ENCODE measurements at places on chromosomes 6 and 20. TPM values are rescaled to one million over a fixed set of nuclear protein-coding genes. Genes with fewer than 3 reads are reported as not detected.
A peak's percentile ranks its signal among the peaks of the same experiment; 100 is the strongest.

DNA sequence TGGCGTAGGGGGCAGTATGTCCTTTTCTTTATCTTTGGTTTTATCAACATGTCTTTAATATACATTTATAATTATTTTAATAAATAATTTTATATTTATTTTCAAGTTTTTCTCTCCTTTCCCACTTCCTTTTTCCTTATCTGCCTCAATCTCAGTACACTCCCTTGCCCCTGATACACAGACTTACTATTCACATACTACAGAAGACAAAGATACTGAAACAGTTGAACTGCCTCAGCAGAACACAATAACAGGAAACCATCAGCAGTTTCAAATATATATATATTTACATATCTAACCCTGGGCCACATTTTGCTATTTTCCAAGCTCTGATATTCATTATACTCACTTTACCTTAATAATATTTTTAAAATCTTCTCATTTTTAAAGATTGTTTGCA, 19.8 kb downstream of the IBTK start:
- no peak for DNase-seq

DNA sequence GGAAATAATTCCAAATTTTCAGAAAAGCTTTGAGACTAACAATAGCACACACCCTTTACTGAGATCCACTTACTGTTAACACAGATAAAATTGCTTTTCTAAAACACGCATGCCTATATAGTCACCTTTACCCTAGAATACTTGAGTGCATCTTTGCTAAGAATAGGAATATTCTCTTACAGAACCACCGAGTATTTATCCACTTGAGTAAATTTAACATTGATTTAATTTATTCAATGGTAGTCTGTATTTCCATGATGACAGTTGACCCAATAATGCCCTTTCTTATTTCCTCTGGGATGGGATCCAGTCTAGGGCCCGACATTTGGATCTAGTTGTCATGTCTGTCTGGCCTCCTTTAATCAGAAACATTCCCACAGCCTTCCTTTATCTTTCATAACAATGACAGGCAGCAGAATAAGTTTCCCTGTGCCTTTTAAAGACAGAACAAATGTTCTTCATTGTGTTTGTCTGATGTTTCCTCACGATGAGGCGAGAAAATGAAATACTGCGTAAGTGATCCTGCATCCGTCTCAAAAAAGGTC, 56.6 kb upstream of the ERVFRD-1 start:
- no peak for DNase-seq

Gene FHL5
- not detected for total RNA-seq

GRCh38 chr6:75830959-75831885, 82.2 kb downstream of the MYO6 start:
- no peak for DNase-seq

Gene SLC35F1
- 0.07 TPM for total RNA-seq

Gene GSTA3
- not detected for total RNA-seq

DNA sequence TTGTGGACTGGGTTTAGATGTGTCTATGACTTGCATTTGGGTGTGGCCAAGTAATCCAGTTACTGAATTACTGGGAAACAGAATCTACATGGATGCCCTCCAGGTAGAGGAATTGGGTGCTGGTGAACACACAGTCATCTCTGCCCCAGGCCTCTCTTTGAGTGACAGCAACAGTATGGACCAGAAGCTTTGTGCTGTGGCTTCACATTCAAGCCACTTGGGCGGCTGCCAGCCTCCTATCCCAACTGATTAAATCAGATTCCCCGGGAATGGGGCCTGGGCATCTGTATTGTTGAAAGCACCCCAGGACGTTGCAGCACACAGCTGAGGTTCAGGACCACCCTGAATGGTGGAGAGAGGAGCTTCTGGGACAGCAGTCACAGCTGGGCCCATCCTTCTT, 144.6 kb downstream of the DHX35 start:
- no peak for DNase-seq

GRCh38 chr6:14799928-14800327, 445.9 kb upstream of the JARID2 start:
- peak; percentile 89 for DNase-seq

GRCh38 chr6:134880487-134881190, 69.3 kb downstream of the ALDH8A1 start:
- DNase-seq: no peak

DNA sequence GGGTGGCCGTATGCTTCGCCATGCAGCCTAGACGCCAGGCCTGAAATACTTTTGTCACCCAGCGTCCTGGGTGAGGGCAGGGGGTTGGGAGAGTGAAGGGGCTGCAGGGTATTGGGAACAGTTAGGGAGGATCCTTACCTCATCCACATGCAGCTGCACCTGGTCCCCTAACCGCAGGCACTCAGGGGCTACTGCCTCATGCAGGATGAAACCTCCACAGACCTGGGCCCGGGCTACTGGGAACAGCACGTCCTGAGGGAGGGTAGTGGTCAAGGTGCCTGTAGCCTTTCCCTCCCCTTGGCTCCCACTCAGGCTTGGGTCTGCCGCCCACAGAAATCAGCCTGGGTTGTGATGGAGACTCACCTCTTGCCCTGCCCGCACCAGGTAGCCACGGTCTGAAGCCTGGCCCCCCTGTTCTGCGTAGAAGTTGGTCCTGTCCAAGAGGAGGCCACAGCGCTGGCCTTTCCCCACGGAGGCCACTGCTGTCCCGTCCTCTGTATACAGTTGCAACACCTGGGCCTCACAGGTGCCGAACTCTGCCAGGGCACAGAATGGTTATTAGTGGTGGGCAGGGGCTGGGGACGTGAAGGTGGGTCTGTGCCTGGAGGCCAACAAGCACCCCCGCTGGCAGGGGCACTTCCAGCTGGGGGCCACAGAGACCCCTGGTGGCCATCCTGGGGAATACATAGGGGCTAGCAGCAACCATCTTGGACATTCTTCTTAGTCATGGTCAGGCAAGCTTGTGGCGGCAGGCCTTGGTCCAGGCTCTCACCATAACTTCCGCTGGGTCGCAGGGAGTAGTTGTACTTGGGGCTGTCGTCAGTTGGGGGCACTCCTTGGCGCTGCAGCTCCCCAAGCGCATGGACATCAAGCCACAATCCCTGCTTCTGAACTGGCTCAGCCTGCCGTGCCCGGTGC, 8.6 kb downstream of the AARS2 start:
- peak; percentile 10 for DNase-seq

- no peak for DNase-seq
These were observed 557 bp upstream of the DHX35 start for GRCh38 chr20:38961530-38962043.

Gene KIF3B
- 31.5 TPM for total RNA-seq

GRCh38 chr20:44222633-44223368, 12.2 kb upstream of the OSER1 start:
- DNase-seq: peak; percentile 10

DNA sequence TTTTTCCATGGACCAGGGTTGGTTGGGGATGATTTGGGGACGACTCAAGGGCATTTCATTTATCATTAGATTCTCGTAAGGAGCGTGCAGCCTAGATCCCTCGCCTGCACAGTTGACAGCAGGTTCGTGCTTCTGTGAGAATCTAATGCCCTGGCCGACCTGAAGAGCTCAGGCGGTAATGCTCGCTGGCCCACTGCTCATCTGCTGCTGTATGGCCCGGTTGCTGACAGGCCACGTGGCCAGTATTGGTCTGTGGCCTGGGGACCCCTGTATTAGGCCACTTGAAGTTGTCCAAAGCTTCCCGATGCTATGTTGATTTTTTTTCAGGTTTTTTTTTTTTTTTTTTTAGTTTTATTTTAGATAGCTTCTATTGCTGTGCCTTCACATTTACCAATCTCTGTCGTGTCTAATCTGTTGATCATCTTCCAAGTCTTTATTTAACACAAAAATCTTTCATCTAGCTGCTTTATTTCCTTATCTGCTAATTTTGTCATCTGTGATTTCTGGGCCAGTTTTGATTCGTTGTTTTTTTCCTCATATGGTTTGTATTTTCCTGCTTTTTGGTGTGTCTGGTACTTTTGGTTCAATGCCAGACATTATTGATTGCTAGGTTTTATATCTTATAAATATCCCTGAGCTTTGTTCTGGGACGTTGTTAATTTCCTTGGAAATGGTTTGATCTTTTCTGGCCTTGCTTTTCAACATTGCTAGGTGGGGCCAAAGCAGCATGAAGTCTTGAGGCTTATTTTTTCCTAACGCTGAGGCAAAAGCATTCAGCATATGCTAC, 41.1 kb downstream of the DYNLT1 start:
- DNase-seq: no peak

Gene MYLK4
- 0.27 TPM for total RNA-seq

DNA sequence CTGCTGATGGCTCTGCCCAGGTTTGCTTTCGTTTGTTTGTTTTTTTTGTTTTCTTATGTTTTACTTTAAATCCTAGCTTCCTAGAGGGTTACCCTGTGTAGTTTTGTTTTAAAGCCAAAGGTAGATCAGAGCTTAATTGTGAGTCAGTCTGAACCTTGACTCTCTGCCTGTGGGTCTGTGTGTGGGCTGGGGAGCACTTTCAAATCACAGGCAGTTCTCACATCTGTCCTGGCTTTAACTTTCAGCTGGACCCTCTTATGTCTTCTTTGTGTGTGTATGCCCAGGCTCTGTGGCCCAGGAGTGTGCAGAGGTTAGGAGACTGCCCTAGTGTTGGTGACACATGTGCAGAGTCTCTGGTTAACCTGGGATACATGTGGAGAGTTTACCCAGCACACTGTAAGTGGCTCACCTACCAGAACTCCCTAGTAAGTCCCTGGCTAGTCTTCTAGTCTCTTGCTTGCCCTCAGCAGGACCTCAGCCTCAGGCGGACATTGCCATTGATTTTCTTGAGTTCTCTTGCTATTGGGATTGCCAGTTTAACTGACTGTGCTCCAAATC, 19.0 kb downstream of the HIVEP1 start:
- no peak for DNase-seq

Gene NSFL1C
- 93.4 TPM for total RNA-seq

- DNase-seq: no peak
These were observed 591.4 kb downstream of the RNF144B start for GRCh38 chr6:18978337-18979128.

Gene COL9A1
- not detected for total RNA-seq

DNA sequence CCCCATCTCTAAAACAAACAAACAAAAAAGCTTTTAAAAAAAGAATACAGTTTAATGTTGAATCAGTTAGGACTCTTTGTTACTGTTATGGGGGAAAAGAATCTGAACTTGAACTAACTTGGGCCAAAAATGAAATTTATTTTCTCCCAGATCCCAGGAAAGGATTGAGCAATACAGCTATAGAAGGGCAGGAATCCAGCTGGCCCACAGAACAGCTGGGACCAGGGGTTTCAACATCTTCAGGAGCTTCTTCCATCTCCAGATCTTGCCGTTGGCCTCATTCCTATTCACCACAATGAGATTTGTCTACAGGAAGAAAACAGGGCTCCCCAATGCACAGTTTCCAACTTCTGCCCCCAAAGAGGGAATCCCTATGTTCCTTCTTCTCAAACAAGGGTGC, 43.2 kb upstream of the AKAP12 start:
- DNase-seq: no peak
